ENCODE measurements at places on chromosomes 12 and 14.

GRCh38 chr12:48029491-48030172 lies 25.4 kb upstream of the COL2A1 start:
- no peak for DNase-seq

- DNase-seq: no peak
Observed at GRCh38 chr12:128806573-128806972, 17.2 kb downstream of the SLC15A4 start.

DNA sequence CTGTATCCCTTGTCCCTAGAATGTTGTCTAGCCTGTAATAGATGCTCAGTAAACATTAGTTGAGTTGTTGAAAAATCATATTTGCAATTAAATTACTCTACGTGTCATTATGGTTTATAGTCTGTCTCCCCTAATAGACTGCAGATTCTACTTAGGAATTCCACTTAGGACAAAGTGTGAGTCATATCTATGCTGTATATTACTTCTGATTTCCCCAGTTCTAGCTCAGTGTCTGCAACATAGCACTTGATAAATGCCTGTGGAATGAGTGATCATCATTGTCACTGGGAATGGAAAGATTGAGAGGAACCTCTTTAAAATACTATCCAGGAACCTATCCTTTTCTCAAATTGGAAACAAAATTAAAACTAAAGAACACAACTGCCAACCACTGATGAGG lies 99.3 kb downstream of the TBX5 start:
- no peak for DNase-seq

DNA sequence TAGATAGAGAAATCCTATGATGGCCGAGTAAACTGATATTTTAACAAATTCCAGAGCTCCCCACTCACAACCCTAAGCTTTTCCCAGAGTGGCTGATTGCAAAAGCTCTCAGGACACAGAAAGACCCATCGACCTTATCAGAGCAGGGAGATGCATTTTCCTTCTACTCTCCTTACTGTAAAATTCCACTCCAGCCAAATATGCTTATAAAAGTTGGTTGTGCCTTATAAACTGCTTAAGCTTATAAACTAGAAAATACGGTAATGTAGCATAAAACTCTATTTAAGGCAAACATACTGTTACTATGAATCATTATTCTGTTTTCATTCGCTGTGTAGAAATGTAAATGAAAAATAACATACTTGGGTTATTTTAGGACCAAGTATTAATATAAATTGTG lies 41.6 kb upstream of the TRHDE start:
- no peak for DNase-seq

DNA sequence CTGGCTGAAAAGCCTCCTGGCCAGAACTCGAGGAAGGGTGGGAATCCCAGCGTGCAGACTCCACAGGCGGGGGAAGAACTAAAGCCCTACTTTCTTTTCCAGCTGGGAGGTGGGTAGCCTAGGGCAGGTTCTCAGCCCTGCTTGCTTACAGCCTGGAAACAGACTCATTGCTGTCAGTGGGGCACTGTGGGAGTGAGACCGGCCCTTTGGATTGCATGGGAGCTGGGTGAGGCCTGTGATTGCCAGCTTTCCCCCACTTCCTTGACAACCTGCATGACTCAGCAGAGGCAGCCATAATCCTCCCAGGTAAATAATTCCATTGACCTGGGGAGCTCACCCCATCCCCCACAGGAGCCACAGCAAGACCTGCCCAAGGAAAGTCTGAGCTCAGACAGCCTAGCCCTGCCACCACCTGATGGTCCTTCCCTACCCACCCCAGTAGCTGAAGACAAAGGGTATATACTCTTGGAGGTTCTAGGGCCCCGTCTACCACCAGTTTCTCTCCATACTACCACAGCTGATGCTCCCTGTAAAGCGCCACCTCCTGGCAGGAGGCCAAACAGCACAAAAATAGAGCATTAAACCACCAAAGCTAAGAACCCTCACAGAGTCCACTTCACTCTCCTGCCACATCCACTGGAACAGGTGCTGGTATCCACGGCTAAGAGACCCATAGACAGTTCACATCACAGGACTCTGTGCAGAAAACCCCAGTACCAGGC lies 294.1 kb downstream of the SEC23A start:
- peak; percentile 0 for DNase-seq

DNA sequence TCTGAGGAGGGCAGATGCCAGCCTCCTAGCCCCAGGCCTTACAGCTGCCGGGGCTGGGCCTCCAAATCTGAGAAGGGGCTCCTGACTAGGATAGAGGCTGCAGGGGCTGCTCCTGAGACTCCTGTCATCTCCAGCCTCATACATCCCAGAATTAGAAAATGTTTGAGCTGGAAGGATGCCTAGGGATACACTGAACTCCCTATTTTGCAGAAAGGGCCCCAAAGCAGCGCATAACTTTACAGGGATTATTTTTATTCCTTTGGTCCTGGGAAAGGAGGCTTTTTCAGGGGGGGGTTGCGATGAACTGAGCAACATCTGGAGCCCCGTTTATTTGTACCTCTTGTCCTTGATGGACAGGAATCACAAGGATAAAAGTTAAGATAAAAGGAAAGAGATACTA lies 35.9 kb upstream of the SLC38A2 start:
- no peak for DNase-seq

DNA sequence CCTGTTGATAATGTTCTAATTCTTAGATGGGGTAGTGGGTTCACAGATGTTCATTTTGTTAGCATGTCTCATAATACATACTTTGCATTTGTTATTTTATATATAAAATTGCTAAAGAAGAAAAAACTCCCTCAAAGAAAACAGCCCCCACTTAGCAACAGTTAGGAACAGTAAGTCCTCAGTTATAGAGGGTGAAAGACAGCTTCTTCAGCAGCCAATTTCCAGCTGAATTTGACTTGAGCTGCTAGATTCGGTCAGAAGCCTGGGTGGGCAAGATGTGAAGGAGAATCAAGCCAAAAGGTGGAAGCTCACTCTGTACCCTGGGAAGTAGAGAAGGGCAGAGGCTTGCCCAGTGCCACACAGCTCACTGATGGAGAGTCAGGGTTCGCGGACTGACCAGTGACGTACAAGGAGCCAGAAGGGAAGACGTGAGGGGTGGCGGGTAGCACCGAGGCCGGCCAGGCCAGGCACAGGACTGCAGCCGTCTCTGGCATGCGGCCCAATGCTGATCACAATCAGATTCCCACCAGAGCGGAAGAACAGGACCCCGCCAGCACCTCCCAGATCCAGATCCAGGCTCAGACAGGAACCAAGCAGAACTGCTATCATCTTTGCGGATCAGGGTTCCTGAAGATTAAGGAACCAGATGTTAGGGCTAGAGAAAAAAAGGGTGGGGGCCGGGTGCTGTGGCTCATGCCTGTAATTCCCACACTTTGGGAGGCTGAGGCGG lies 30.4 kb upstream of the VWF start:
- no peak for DNase-seq

GRCh38 chr14:23359722-23360447 lies 5.1 kb downstream of the EFS start:
- DNase-seq: no peak

GRCh38 chr14:90704738-90705392 lies 111.4 kb downstream of the TTC7B start:
- no peak for DNase-seq

- DNase-seq: no peak
Observed at GRCh38 chr12:58712976-58713375, 207.3 kb downstream of the LRIG3 start.
